NCI-H2081 (cell line): ENCODE measurements at places on chromosomes 13 and 19.

GRCh38 chr19:50051964-50052363 is 26.2 kb downstream of the ZNF473 start:
- no peak for DNase-seq

DNA sequence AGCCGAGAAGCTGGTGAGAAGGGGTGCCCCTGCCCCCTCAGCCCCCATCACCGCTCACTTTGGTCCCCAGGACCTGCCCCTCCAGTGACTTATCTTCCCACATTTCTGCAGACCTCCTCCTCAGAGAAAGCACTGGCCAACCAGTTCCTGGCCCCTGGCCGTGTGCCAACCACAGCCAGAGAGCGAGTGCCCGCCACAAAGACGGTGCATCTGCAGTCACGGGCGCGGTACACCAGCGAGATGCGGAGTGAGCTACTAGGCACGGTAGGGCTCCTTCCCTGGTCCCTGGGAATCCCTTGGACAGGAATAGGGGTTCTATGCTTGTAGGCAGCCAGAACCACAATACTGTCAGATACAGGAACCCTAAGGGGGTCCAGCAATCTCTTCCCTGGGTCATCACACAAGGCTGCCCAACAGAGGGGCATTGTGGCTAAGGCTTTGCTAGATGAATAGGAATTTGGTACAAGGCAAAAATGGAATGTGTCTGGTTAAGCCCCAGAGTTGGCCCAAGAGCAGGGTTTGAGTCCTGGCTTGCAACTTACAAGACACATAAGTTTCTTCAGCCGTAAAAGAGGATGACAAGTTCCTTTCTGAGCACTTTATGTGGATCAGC is 1.0 kb downstream of the USE1 start:
- no peak for DNase-seq

DNA sequence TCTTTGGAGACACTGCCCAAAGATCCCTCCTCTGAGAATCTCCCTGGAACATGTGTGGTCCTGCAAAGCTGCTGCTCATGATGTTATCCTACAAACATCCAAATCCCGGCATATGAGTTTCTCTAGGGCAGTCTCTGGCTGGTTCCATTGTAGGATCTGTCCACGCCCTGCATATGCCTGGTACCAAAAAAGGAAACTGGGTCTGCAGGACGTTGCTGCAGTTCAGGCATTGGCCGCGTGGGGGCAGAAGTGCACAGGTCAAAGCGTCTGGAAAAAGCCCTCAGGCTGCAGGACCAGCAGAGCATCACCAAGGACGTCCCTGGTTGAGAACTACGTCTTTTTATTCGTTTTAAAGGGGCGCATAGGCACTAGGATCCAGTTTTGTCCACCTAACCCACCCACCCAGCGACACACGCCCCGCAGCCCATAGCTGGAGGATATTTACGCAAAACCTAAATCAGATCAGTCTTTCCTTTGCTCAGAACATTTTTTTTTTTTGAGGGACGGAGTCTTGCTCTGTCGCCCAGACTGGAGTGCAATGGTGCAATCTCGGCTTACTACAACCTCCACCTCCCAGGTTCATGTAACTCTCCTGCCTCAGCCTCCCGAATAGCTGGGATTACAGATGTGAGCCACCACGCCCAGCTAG is 12.9 kb upstream of the ZNF564 start:
- peak; percentile 86 for DNase-seq

- DNase-seq, result no peak
Observed at GRCh38 chr19:49326165-49326704, 1.2 kb upstream of the SLC6A16 start.

DNA sequence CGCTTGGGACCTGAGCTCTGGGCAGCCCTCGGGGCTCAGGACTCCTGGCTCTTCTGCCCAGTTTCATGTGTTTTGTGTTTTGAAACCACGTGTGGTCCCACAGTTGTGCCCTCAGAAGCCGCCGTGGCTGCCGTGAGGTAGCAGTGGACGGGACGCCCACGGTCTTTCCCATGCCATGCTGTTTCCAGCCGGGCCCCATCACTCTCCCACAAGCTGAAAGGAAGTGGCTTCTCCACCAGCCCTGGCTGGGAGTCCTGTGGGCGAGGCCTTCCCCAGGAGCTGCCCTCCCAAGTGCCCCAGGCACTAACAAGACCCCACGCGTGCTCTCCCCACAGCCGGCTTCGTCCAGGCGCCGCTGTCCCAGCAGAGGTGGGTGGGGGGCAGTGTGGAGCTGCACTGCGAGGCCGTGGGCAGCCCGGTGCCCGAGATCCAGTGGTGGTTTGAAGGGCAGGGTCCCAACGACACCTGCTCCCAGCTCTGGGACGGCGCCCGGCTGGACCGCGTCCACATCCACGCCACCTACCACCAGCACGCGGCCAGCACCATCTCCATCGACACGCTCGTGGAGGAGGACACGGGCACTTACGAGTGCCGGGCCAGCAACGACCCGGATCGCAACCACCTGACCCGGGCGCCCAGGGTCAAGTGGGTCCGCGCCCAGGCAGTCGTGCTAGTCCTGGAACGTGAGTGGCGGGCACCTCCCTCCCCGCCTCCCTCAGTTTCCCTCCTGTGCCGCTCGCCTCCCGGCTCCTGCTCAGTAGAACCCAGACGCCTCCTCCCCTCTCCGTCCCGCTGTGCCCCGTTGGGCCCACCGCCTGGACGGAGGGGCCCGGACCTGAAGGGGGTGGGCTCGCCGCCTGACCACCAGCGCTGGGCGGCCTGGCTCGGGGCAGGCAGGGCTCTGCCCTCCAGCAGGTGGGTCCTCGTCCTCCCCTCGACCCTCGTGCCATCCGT is 5.3 kb downstream of the BSG start:
- DNase-seq, result no peak

DNA sequence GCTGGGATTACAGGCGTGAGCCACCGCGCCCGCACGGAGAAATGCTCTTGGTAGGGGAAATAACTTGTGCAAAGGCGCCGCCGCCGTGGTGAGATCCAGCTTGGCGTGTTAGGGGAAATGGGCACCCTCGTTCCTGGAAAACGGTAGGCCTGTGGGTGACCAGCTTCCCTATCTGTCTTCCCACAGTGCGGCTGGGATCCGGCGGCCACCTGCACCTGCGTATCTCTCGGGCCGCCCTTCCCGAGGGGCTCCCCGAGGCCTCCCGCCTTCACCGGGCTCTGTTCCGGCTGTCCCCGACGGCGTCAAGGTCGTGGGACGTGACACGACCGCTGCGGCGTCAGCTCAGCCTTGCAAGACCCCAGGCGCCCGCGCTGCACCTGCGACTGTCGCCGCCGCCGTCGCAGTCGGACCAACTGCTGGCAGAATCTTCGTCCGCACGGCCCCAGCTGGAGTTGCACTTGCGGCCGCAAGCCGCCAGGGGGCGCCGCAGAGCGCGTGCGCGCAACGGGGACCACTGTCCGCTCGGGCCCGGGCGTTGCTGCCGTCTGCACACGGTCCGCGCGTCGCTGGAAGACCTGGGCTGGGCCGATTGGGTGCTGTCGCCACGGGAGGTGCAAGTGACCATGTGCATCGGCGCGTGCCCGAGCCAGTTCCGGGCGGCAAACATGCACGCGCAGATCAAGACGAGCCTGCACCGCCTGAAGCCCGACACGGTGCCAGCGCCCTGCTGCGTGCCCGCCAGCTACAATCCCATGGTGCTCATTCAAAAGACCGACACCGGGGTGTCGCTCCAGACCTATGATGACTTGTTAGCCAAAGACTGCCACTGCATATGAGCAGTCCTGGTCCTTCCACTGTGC is 2.4 kb downstream of the GDF15 start:
- peak; percentile 75 for DNase-seq

DNA sequence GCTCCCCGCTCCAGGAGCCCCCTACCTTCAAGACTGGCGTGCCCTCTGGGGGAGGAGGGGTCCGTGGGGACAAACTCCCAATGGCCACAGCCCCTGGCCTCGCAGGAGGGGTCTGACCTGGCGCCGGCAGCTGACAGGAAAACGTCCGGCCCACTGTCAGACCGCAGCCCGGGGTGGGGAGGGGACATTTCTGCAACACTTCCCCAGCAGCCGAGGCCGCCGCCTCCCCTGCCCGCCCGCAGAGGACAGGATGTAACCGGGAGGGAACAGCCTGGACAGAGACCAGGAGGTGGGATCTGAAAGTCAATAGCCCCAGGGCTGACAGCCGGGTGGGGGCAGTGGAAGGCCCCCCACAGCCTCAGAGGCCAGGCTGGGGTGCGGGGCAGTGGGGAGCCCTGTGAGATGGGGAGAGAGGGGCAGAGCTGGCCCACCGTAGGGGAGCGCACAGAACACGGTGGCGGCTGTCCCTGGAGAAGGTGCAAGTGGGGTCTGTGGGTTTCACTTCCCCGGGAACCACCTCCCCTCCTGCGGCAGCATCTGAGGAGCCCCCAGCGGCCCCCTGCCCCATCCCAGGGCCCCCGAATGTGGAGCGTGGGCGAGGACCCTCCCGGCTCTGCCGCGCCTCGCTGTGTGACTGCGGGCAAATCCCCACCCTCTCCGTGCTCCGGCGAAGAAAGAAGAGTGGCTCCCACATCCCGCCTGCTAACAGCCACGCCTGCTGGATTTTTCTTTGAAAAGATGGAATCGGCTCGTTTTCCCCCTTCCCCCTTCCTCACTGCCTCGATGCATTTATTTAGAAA is at the start of gene PEAK3:
Gene PEAK3, minus strand, starts transcription at position 114 of the 800 bp plus-strand sequence. CDS start 1,244 bp downstream, outside the sequence.
- DNase-seq, result no peak

- no peak for DNase-seq
Observed at GRCh38 chr13:101944521-101944920, 457.3 kb downstream of the FGF14 start.

DNA sequence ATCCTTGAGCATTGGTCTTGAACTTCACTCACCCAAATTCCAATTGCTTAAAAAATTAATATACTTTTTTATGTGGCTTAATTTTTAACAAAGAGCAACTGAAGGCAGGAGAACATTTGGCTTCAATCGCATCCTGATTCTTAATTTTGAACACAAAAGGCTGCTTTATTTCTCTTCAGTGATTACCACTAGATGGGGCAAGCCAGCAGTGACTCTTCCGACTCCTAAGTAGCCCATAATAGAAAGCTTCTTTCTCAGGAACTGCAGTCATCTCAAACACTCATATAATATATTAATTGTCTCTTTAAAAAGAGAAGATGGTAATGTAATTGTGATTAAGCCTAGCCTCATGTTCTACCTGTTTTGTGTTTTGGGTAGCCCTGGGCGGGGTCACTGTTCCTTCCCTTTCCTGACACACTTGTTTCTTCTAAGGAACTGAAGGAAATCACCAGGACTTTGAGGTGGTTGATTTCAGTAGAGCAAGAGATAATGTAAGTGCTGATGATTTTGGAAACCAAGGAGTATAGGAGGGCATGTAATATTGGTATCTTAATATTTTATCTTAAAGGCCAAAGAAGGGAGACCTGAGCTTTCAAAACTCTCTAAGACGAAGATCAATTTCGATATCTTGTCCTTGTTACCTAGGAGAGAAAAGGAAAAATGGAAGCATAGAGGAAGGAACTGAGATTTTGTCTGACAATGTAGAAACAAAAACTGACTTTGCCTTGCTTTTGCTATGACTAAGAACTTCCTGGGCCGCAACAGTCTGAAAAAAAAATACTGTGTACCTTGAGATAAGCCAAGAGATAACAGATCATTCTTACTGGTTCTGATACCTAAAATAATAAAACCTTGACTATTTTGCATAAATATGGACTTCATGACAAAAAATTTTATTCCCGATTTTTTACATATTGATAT is 73.1 kb downstream of the TNFSF13B start:
- DNase-seq, result peak; percentile 12

GRCh38 chr13:46369506-46370277 is 17.4 kb downstream of the RUBCNL start:
- no peak for DNase-seq

- DNase-seq, result no peak
Observed at GRCh38 chr13:20140487-20140886, 20.4 kb downstream of the GJA3 start.

DNA sequence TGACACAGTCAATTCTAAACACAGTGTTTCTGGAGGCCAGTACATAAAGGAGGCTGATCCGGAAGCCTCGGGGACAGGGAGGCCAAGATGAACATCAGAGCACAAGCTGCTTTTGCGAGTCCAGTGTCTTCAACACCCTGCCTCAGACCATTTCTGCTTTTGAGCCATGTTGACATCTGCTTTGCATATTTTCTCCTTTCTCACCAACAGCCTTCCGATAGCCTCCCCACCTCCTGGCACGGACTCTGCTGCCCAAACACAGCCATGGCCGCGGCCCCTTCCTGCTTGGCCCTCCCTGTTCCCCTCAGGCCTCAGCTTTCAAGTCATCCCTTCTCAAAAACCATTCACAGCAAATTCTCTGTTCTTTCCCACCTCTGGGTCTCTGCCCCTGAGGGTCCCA is 3.6 kb downstream of the LRRC25 start:
- no peak for DNase-seq

DNA sequence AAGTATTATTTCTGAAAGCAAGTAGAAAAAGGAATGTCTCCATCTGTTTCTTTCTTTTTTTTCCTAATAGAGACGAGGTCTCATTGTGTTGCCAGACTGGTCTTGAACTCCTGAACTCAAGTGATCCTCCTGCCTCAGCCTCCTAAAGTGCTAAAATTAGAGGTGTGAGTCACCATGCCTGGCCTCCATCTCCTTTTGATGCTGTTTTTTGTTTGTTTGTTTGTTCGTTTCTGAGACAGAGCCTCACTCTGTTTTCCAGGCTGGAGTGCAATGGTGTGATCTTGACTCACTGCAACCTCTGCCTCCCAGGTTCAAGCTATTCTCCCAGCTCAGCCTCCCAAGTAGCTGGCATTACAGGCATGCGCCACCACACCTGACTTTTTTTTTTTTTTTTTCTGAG is 14.5 kb upstream of the ABCC4 start:
- DNase-seq, result no peak

DNA sequence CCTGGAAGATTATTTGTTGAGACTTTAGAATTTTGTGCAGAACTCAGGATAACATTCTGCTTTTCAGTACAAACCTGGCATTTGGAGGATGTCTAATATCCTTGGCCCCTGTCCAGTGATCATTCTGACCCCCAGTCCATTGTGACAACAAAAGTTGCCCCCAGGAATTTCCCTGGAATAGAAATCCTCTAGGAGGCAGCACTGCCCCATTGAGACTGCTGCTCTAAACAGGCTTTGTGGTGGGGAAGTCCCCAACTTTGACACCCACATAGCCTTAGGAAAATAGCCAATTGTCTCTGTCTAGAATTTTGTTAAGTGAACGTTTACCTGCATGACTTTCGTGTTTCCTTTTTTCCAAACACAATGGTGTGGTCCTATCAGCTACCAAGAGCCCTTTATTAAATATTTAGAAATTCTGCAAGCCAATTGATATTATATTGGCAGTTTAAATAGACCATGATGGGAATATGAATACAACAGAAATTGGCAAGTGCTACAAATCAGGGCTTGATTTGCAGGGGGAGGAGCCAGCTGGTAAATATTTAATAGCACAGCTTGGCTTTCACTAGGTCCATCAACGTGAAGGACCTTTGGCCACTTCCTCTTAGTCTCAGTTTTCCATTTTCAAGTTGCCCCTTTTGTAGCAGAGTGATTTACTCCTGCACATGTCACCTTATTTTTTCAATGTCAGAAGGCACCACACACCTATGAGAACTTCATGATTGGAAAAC is 451.7 kb downstream of the EFNB2 start:
- DNase-seq, result no peak

- no peak for DNase-seq
Observed at GRCh38 chr13:105144936-105145335, 1390.5 kb downstream of the EFNB2 start.

GRCh38 chr19:18502246-18502637 is 19.6 kb downstream of the ELL start:
- no peak for DNase-seq
